ENCODE measurements at places on chromosomes 3 and 15.

GRCh38 chr15:48392356-48392755 lies 61.1 kb downstream of the DUT start:
- no peak for DNase-seq

GRCh38 chr3:54309601-54310000 lies 187.2 kb downstream of the CACNA2D3 start:
- no peak for DNase-seq

- DNase-seq: peak; percentile 50
These were observed 14.3 kb downstream of the SMC4 start for GRCh38 chr3:160413613-160414248.

GRCh38 chr3:17398959-17399551 lies 343.4 kb downstream of the TBC1D5 start:
- DNase-seq: no peak

DNA sequence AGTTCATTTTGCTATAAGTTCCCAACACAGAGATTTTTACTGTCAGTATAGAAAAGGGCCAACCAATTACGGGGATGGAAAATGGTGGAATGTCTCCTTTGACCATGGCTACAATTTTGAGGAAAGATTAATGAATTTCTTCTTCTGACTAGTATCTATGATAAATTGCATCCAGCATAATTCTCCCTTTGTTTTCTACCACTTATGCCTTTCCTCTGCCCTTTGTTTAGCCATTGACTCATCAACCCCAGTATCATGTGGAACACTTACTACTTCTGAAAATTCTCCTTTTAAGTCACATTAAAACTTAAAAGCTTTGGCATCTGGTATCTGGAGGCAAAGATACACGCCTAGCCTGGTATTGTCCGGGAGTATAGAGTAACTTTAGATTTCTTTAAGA lies 92.9 kb upstream of the CADPS start:
- no peak for DNase-seq

DNA sequence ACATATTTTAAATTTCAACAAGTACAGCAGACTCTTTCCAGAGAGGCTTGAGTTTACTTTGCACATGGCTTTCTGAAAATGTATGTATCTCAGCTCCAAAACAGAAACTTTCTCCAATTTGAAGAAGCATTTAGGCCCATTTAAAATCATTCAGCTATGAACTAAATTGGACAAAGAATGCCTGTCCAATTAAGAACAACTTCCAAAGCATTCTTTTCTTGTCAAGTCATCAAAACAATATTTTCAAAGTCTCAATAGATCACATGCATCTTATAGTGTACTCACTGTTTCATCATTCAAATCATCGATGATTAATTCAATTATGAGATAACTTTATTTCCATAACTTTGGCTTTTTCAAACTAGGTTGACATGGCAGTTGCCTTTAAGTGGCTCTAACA lies 95.2 kb downstream of the KBTBD8 start:
- no peak for DNase-seq

GRCh38 chr3:148535001-148535400 lies 162.7 kb upstream of the AGTR1 start:
- DNase-seq: no peak

DNA sequence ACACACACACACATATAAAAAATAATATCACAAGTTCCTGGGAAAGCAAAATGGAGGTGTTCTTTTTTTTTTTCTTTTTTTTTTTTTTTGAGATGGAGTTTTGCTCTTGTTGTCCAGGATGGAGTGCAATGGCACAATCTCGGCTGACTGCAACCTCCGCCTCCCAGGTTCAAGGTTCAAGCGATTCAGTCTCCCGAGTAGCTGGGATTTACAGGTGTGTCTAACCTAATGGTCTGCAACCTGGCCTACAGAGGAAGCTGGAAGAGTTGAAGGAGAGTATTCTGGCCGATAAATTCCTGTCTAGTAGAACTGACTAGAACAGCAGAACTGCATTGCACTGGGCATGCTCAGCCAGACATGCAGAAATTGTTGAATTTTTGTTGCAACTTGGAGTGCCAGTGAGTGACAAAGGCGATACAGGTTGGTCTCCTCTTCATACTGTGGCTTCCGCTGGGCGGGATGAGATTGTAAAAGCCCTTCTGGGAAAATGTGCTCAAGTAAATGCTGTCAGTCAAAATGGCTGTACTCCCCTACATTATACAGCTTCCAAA lies 22.4 kb upstream of the EIF4A2 start:
- no peak for DNase-seq

- no peak for DNase-seq
These were observed 822 bp downstream of the ZNF385D start for GRCh38 chr3:21750080-21750696.

GRCh38 chr15:79439236-79439635 lies 7.1 kb downstream of the MINAR1 start:
- DNase-seq: no peak

DNA sequence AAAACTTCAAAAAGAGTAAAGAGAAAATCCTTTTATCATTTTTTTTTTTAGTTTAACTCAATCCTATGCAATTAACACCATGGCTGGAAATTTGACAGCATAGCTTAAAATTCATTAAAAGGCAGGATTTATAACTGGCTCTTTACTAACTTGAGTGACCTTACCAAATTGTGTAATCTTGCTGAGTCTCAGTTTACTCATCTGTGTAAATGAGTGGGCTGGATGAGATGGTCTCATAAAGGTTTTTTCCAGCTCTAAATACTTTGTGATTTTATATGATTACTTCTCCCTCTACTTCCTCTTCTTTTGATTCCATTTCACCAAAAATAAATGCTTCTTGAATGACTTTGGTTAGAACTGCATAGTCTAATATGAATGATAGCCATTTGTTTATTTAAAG lies 234.9 kb upstream of the SATB1 start:
- DNase-seq: no peak

- no peak for DNase-seq
These were observed 106.7 kb upstream of the TNIK start for GRCh38 chr3:171566803-171567422.

DNA sequence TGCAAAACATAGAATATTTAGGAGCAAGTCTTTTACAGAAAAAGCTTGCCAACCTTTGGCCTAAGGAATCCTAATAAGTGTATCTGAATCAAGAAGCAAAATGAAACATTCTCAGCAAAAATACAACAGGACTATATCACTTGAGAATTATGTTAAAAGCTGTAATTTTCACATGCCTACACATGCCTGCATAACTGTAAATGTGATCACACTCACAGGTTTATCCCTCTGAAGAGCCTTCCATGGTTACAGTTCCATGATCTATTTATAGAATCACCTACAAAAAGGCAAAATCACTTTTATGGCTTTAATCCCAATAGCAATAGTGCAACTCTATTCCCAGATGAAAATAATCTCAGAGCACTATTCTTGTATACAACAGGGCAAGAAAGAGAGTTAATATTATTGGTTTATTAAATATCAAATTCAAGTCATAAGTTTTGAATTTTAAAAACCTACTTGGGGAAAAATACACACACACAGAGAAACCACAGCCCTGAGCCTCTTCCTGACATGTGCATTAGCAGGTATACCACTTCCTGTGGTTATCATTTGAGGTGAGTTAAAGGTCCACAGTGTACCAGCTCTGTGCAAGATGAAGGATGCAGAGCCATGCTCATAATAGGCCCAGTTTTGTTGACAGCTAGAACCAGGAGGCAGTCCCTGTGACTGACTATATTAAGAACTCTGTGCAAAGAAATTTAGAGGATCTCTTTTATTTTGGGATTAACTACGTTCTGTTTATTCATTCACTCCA lies 252.5 kb upstream of the TGFBR2 start:
- peak; percentile 12 for DNase-seq

DNA sequence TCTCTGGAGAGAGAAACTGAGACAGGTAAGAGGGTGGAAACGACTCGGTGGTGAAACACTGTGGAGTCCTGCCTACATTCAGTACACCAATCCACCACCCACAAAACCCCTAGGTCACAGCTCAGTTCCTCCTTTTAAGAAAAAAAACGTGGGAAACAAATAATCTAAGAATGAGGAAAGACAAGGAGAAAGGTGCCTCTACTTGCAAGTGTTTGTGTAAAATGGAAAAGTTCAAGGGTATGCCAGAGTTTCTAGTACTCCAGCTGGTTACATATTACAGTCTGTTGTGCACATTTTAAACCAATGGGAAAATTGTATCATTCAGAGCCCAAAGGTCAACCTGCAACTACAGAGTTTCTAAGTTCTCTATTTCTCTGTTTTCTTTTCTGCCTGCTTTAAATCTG lies 32.2 kb downstream of the HGD start:
- no peak for DNase-seq

DNA sequence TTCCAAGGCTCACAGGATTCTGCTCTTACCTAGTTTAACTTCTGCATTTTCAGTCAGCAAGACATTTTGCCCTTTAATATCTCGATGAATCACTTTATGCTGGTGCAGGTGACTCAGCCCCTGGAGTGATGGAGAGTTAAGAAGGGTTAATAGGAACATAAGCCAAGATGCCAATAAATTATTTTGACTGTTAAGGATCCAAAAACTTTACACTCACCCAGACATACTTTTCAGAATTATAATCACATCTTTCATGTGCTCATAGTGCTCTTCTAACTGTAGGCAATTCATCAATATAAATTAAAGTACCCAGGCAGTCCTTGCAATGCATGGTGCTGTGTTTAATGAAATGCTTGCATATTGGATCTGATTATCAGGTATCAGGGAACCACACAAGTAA lies 164.1 kb upstream of the SLC2A2 start:
- DNase-seq: no peak

DNA sequence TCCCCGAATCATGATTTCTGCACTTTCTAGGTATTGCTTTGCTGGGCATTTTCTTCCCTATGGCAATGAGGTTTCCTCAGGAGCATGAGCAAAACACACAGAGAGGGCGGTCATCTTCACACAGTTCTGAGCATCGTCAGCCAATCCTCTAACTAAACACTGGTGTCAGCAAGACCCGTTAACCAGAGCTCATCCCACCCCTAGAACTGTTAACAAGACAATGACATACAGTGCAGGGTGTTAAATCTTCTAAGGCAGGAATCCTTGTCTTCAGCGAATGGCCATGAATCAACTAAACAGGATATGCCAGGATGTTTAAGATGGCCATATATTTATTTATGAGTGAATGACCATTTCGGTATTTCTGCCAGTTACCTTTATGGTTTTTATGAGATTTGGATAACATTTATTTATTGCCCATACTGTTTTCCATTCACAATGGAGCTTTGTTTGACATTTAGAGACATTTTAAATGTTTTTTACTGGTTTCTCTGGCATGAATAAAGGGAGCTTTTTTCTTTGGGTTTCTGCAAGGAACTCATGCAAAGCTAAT lies 411.5 kb upstream of the PROK2 start:
- DNase-seq: no peak

- no peak for DNase-seq
These were observed 3.5 kb downstream of the NR2E3 start for GRCh38 chr15:71813723-71814470.

DNA sequence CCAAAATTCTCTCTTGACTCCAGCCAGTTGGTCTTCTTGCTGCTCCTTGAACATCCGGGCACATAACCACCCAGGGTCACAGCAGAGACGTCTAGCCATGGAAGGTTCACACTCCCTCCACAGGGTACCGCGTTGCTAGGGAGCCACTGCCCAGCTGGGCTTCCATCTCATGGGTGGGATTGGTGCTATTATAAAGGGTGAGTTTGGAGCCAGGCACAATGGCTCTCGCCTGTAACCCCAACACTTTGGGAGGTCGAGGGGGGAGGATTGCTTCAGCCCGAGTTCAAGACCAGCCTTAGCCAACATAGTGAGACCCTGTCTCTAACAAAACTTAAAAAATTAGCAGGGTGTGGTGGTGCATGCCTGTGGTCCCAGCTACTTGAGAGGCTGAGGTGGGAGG lies 17.5 kb upstream of the SKOR1 start:
- DNase-seq: no peak

GRCh38 chr3:175484666-175485065 lies 625.5 kb downstream of the NAALADL2 start:
- no peak for DNase-seq

GRCh38 chr15:57273402-57273801 lies 102.9 kb upstream of the CGNL1 start:
- no peak for DNase-seq

DNA sequence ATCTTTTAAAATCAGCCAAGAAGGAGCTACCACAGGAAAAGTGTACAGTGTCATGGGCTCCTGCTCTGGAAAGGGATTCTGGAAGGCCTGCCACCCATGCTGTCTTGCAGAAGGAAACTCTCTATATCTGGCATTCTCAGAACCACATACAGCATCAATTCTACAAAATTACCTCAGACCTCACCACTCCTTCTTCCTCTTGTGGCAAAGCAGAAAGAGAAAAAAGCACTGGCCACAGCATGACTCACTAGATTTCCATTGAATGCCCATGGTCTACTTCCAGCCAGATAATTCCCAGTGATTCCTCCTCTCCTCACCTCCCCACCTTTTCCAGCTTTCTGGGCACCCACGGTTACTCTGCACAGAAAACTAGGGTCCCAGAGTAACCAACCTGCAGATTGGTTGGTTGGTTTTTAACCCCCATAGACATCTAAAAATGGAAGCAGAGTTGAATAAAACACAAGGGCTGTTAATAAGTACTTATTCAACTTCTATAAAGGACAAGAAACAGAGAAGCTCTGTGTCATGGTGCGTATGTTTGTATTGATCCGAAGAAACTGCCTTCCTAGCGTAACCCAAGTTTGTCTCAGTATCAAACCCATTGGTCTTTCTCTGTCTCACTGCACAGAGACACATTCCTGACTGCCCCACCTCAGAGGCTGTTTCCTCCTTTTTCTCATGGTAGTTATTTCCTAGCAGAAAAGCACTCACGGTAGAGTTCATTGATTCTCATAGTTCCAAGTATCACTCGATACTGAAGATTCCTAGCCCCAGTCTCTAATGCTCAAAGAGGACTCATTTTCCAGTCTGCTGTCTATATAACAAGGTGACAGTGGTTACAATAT lies 67.7 kb downstream of the LDHAL6B start:
- DNase-seq: no peak

DNA sequence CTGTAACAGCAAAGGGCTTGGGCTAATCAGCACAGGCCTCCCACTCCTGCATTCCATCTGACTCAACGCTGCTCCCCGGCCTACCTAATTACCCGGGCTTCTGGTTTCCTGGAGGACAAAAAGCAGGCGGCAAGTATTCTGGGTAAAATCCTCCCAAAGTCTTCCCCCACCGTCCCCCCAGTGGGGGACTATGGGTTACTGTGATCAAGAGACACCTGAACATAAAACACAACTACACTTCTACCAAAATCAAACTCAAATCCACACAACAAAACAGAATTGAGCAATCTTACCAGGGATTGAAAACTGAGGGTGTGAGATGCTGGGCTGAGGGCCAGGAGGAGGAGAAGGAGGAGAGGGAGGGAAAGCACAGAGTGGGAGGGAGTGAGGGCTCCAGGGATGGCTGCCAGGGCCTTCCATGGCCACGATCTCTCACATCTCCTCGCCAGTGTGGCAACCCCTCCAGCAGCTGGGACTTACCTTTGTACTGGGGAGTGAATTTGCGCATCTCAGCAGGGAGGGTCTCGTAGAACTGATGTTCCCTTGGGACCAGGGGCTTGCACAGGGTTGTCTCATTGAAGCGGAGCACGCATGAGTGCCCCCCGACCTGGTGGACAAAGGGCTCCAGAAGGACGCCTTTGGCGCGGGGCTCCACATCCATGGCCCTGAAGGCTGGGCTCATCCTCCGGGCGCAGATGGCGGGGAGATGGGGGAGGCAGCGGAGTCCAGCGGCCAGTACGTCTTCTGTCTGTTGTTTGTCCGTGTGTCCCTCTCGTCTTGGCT lies 9.1 kb upstream of the NCKIPSD start:
- no peak for DNase-seq

GRCh38 chr15:53910236-53910849 lies 67.9 kb upstream of the UNC13C start:
- DNase-seq: no peak

All from stimulated activated CD8-positive, alpha-beta memory T cell treated with anti-CD3 and anti-CD28 coated beads, Interleukin-7, amount 100 ng/mL, for 1 hour (primary cell).